Activated naive CD4-positive, alpha-beta T cell treated with anti-CD3 and anti-CD28 coated beads, Interleukin-2, amount 50 U/mL, for 72 hours (primary cell): ENCODE measurements at places on chromosomes 2 and 18. TPM values are rescaled to one million over a fixed set of nuclear protein-coding genes. Genes with fewer than 3 reads are reported as not detected.

DNA sequence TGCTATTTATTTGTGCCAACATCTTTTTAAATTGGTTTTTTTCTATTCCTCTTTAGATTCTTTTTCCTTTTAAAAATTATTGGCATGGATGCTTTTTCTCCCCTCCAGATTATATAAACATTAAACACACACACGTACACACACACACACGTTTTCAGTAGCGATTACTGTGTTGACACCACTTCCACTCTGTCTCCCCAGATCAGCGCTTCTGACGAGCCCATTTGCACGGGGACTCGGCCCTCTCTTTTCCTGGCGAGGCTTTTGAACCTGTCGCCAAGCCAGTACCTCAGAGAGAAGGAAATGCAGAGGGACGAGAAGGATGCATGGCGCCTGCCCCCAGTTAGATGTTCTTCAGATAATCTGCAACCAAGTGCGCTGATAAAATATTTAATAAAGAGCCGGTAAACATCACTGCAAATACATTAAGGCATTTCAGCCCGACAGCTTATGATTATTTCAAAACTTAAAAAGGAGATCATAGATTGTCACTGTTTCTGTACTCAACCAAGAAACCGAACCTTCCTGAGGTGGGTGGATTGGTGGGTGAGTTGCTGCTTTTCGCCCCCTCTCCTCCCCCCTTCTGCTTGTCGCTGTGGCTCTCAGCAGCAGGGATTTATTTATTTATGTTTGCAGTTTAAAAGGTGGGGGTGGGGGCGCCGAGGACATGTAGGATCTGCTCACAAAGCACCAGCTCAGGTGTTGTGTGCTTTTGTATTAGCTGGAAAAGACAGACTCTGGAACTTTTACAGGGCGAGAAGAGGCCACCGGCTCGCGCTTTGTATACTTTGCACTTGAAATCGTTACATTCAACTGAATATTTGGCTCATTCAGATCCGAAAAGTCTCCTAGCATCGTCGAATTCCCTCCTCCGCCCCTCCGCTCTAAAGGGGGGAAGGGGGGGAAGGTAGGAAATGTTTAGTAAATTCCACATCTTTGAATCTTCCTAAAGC lies 787 bp upstream of the TBR1 start:
- DNase-seq: no peak

DNA sequence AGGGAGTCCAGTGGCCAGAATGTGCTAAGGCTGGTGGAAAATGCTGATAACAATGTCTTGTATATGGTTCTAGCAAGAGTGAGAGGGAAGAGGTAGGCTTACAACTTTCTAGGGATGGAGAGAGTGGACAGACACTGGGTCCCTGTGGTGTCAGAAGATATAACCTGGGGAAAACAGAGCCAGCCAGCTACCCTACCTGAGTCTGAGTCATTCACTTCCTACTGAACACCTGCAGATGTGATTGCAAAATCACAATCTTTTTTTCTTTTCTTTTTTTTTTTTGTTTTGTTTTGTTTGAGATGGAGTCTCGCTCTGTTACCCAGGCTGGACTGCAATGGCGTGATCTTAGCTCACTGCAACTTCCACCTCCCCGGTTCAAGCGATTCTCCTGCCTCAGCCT lies 7.3 kb downstream of the TET3 start:
- DNase-seq: no peak

- DNase-seq: no peak
Measured at GRCh38 chr2:63486861-63487290, 101.4 kb downstream of the WDPCP start.

- no peak for DNase-seq
Measured at GRCh38 chr2:61434314-61434713, 36.6 kb downstream of the USP34 start.

DNA sequence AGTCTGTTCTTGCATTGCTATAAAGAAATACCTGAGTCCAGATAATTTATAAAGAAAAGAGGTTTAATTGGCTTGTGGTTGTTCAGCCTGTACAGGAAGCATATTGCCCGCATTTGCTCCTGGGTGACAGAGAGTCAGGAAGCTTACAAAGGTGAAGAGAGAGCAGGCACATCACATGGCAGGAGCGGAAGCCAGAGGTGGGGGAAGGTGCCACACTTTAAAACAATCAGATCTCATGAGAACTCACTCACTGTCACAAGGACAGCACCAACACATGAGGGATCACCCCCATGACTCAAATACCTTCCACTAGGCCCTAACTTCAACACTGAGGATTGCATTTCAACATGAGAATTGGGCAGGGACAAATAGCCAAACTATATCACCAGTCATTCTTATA lies 124.8 kb upstream of the COL5A2 start:
- peak; percentile 9 for DNase-seq

- DNase-seq: no peak
Measured at GRCh38 chr2:71608441-71608840, 155.1 kb downstream of the DYSF start.

- no peak for DNase-seq
Measured at GRCh38 chr2:208112969-208113368, 11.4 kb downstream of the CRYGD start.

- no peak for DNase-seq
Measured at GRCh38 chr2:234377761-234378391, 119.0 kb downstream of the ARL4C start.

- DNase-seq: no peak
Measured at GRCh38 chr2:176679061-176679669, 409.9 kb downstream of the MTX2 start.

Gene MBP
- 60.0 TPM for total RNA-seq
